Mucosa of gallbladder (tissue), 1 donor: ENCODE measurements at places on chromosomes 3 and 15. TPM values are rescaled to one million over a fixed set of nuclear protein-coding genes. Genes with fewer than 3 reads are reported as not detected.

DNA sequence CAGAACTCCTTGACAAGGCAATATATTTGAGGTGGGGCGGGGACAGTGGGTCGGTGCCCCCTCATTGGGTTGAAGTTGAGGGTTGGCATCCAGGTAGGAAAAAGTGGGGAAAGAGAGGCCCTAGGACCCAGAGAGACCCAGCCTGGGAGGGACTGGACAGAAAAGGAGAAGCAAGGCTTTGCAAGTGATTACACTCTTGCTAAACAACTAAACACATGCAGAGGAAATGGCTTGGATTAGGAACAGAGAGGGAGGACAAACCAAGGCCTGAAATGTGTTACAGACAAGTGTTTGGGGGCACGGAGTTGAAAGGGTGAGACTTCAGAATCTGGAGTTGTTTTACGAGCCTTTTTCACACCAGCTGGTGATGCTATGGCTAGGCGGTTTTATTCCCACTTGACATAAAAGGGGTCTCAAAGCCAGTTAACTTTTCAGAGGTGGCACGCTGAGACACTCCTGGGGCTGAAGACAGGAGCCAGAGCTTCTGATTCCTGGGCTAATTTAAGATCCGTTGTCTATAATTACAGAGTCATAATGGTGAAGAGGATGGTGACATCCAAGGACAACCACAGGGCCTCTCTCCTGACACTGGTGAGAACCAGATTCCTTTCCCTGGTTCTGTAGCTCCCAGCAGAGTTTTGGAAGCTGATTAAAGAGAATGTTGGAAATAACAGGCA is 7.7 kb upstream of the KCTD6 start:
- DNase-seq = no peak

THSD4 gene
- 71.2 TPM for total RNA-seq

GRCh38 chr3:27311400-27311799 is 57.8 kb downstream of the NEK10 start:
- no peak for DNase-seq

TRIM42 gene
- not detected for total RNA-seq

- DNase-seq = no peak
Observed at GRCh38 chr15:86892774-86893449, 813.2 kb downstream of the AGBL1 start.

- no peak for DNase-seq
Observed at GRCh38 chr3:162517110-162517509, 1020.5 kb downstream of the OTOL1 start.

SMAD6 gene
- total RNA-seq = 50.5 TPM

GRCh38 chr3:5053021-5053831 is 68.9 kb upstream of the ARL8B start:
- peak; percentile 32 for DNase-seq

DNA sequence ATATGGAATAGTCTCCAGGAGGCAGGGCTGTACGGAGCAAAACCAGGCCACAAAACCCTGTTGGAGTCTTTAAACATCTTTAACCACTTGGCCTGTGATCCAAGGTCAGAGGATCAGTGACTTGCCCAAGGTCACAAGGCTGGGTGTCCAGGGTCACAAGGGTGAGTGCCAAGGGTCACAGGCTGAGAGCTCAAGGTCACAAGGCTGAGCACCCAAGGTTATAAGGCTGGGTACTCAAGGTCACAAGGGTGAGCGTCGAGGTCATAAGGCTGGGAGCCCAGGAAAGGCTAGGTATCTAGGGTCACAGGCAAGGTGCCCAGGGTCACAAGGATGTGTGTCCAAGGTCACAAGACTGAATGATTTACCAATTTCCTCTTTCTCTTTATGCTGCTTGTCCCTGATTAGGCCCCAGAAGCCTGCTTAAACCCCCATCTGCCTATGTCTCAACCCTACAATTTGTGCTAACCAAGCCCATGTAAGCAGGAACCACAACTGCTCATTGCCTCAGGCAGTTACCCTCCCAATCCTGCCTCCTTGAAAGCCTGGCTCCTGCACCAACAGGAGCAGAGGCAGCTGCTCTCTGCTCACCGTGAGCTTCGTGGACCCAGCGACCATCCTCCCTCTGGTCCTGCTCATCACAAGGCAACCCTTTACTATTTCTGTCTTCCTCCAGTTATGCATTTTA is 51.5 kb downstream of the MGLL start:
- no peak for DNase-seq

DNA sequence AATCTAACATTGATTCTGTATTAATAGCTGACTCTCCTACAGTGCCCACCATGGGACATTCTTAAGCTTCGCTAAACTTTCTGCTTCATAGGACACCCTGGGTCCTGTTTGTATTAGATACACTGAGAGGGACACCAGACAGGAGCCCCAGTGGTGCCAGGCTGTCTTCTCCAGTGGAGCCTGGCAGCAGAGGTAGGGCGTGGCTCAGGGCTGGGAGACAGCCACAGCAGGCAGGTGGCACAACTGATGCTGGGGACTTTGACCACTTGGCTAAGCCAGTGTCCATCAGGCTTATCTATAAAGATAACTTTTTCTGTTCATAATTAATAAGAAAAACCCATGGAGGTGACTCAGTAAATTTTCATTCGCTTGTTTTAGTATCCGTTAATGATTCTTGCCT is 21.8 kb downstream of the NIPA1 start:
- peak; percentile 87 for DNase-seq

TMEM108 gene
- 0.95 TPM for total RNA-seq

DNA sequence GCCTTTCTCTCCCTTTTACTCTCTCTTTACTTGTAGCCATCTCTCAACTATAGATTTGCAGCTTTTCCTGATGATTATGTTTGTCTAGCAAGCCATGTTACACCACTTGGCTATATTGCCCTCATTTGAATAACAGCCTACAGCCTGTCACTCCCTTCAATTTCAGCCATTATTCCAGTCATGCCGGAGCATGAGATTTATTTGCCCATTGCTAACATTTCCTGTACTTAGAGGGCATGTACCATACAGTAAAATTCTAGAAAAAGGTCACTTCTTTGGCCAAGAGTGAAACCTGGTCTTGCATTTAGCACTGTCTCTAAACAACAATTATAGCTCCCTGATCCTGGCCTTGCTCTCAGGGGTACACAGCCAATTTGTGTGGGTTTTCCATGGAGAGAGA is 221.7 kb upstream of the TMC3 start:
- no peak for DNase-seq
